ENCODE measurements at places on chromosomes 6 and 20.

DNA sequence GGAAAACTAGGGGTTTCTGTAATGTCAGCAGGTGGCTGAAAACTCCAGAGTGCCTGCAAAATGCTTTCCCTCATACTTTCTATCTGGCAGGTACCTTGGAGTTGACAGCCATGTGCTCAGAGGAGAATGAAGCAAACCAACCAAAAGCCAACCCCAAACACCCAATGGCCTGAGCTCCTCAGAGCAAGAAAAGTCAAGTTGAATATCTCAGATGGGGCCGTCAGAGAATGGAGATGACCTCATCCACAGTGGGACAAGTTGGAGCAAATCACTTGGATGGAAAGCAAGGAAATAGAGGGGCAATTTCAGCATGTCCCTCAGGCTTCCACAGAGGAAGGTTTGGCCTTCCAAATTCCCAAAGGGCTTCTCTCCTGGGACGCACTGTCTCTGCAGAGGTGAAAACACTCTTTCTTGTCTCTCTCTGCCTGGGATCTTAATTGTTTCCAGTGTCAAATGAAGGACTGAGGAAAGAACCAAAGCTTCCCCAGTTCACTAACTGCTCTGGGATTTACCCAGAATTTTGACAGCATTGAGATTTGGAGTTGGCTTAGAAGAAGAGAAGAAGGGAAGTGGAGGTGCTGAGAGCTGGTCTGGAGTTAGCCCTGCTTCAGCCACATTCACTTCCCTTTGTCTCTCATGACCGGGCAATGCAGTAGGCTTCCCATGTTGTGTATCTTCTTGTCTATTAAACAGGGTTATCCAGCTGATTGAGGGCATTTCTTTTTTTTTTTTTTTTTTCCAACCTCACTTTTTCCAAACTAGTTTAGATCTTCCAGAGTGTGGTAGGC lies 42.2 kb downstream of the PRND start:
- DNase-seq = peak; percentile 25

DNA sequence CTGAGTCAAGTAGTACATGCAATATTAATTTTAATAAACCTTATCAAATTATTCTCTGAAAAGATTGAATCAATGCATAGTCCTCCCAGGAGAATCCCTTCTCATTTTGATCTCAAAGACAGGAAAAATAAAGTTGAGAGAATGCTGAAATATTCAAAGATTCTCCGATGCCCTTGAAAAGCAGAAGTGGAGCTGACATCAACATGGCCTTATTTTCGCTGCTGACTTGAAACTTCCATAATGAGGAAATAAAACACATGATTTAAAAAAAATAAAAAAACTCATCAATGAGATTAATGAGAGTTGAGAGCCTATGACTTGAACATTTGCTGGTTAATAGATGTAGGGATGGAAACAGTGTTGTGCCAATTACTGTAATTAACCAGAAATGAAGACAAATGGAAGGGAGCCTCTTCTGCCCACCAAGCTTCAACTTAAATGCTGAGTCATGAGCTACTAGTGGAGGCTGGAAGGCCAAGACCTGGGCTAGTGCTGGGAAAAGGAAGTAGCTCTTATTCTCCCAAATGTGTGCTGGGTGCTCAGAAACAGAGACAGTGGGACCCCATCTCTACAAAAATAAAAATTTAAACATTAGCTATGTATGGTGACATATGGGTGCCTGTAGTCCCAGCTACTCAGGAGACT lies 139.9 kb downstream of the BFSP1 start:
- DNase-seq = no peak

GRCh38 chr6:71529026-71529425 lies 240.4 kb downstream of the OGFRL1 start:
- DNase-seq = no peak

DNA sequence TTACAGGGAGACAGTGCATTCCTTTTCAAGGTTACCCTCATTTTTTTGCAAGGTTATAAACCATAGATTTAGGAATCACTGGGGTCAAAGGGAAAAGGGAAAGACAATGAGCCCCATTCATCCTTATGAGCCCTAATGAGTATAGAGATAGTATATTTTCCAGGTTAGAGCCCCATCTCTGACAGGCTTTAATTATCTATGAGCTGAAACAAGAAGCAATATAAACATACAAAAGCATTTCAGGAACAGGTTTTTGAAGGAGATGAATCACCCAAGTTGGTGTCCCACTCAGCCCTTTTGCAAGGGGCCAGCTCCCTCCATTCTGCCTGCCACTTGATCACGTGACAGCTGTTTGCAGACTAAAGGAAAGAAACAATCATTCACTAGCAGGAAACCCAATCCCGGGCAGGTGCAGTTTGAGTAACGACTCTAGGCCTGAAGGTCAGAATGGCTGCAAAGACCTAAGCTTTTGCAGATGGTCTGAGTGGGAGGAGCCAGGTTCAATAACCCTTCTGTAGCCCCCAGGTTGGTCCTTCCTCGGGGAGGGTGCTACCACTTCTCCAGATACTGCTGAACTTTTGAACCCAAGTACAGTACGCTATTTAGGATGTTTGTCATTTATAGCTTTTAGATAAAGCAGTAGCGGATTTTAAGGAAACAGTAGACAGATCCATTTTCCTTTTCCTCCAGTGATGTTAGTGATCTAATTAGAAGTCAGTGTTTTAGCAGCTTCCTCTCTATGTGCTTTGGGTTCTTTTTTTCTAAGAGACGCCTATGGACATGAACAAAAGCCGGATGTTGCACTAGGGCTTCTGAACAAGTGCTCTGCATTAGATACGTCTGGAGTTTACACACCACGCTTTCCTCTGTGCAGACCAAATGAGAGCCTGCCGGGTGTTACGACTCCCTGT lies 253.2 kb downstream of the SOX4 start:
- DNase-seq = no peak

DNA sequence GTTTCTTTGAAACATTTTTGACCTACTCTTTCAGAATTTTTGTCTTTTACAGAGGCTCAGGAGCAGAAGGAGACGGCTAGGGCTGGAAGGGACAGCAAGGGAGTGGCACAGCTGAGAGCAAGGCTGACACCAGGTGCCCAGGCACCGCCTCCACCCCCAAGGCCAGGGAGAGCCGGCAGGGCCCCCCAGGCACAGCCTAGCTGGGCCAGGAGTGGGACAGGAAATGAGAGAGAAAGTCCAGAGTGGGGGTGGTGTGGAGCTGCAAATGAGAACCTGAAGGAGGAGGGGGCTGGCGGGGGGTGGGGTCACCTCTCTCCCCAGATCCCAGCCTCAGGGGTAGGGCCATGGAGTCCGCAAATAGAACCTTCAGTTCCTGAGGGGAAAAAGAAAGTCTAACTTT lies 236.7 kb downstream of the CDC5L start:
- DNase-seq = no peak

DNA sequence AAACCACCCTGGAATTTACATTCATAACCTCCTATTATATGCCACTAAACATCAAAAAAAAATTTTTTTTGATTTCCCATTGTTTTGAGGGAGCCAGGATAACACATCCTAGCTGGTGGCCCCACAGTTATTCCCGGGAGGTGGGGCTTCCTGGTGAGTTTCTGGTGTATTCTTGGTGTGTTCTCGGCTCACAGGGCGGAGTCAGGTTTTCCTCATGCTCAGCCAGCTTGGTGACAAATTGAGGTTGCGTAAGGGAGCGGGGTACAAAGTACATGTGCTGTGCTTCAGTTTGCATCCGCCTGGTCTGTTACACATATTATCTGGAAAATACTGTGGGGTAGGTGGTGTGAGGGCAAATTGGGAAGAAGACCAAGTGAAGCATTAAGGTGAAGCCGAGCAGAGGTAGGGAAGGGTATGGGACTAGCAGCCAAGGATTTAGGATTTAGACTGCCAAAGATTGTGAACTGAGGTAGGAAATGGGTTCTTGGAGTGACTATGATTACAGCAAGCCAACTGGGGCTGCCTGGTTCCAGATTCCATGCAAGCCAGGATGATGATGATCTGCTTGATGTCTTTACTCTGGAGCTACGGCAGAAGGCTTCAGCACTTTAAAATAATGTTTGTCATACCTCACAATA lies 46.2 kb upstream of the EEF1A1 start:
- DNase-seq = no peak

GRCh38 chr6:41527721-41528408 lies 18.3 kb upstream of the FOXP4 start:
- DNase-seq = no peak

- DNase-seq = no peak
These were observed 132.2 kb upstream of the CST7 start for GRCh38 chr20:24816907-24817306.

DNA sequence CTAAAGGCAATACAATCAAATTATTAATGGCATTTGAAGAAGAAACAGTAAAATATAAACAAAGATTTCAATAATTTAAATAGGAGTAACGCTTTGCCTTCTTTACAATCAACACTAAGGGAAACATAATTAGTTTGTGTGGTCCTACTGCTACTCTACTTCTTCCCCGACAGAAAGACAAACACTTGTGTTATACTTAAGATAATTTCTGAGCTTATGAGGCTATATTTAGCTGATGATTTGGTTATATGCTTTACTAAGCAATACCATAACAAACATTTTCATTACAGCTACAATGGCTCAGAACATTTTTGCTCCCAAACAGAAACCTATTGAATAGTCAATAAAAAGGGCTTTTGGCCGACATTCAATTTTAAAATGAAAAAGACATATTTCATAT lies 1217.2 kb upstream of the GJE1 start:
- no peak for DNase-seq

- no peak for DNase-seq
These were observed 60.2 kb downstream of the TMEM242 start for GRCh38 chr6:157263146-157263545.

DNA sequence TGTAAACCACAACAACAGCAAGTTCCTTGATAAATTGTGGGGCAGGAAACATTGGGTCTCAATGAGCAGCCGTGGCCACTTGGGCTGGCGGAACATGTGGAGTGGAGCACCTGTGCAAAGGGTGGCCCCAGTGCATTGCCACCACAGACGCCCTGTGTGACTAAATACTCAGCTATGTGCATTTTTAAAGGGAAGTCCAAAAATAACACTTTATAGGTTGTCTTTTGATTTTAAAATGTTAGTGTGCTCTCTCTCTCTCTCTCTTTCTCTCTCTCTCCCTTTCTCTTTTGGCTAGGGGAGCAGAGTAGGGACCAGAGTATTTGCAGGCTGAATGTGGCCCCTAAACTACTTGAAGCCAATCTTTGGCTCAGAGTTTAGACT lies 236.3 kb downstream of the BCAS1 start:
- DNase-seq = no peak

DNA sequence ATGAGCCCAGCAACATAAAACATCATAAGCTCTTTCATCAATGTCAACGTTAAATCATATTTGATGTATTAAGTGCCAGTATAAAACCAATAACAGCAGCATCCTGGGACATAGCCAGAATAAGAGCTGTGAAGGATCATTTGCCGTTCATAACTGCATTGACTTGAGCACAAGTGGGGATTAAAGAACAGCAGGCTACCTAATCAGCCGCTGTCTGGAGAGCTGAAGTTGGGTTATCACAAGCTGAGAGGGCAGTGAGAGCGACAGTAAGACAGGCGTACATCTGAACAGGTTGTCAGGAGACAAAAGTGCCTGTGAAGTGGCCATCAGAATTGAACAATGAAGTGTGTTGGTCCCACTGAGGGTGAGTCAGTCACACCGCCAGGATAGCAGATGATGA lies 269.6 kb downstream of the GRIK2 start:
- DNase-seq = no peak
